H7 (cell line): ENCODE measurements at places on chromosomes 5 and 9.

GRCh38 chr9:135370411-135371375, 108.9 kb upstream of the PPP1R26 start:
- DNase-seq, result no peak

GRCh38 chr5:10595293-10595671, 31.4 kb downstream of the ANKRD33B start:
- no peak for DNase-seq

DNA sequence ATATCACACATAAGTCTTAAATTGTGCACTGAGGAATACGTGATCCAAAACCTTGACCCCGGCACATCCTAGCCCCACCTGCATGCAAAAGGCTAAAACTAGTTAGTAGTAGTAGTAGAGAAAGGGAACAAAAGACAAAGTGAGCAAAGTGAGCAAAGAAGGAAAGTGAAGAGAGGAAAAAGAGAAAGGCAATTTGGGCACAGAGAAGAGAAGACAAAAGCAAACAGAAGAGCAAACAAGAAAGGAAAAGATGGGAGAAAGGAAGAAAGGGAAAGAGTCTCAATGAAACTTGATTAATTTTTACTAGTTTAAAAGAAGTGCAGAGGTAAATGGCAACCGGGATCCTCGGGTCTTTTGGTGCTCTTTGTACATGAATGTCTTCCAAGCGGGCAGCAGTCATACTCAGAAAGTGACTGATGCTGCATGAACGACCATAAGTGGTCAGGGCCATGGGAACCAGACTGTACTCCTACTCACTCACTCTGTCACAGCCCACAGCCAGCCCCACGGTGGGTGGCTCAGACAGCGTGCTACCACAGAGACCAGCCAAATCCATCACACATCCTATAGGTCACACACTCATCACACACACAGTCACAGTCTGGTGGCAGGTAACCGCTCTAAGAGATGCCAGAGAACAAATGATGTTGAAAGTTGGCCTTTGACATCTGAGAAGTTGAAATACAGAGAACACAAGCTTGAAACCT, 203.9 kb downstream of the FBN2 start:
- DNase-seq, result no peak

GRCh38 chr9:105376893-105377292, 70.9 kb upstream of the FSD1L start:
- DNase-seq, result no peak

DNA sequence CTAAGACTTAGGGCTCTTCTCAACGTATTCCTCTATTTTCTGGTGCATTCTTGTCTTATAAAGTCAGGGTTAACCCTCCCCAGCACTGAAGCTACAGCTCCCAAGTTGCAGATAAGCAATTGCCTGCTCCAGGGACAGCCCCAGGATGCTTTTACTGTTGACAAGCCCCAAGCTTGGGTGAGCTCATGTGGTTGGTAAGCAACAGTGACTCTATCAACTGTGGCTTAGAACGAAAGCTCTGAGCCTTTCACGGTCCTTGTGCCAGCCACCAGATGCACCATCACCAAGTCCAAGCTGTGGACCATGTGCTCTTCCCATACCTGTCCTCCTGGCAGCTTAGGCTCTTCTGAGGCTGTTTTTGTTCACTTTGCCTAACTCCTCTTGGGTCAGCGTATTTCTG, 13.5 kb downstream of the ADRB2 start:
- DNase-seq, result no peak

GRCh38 chr9:131419716-131420115, 25.8 kb downstream of the PRRC2B start:
- peak; percentile 48 for DNase-seq
